Hippocampal formation (tissue), 2 donors: ENCODE measurements at places on chromosomes 4 and X.

- DNase-seq, result no peak
Measured at GRCh38 chrX:105653891-105654290, 168.4 kb upstream of the NRK start.

- no peak for DNase-seq
Measured at GRCh38 chr4:82797040-82797404, 1.6 kb downstream of the SCD5 start.

GRCh38 chr4:59936566-59936965 lies 1263.6 kb upstream of the ADGRL3 start:
- DNase-seq, result no peak

DNA sequence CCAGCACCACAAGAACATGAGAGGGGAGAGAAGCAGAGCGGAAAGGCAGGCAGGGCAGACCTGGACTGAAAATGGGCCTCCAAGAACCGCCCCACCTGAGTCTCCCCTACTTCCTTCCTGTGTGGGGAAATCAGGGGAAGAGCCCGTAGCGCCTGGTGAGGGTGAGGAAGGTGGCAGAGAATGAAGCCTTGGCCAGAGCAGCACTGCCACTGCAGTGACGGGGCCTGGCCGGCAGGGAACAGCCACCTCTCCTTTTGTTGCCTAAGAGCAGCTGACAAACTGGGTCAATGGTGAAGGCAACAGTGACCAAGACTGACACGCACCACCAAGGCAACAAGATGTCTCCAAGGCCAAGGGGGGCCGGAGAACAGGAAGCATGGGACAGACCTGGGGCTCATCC lies 58.4 kb upstream of the CBR4 start:
- DNase-seq, result no peak

DNA sequence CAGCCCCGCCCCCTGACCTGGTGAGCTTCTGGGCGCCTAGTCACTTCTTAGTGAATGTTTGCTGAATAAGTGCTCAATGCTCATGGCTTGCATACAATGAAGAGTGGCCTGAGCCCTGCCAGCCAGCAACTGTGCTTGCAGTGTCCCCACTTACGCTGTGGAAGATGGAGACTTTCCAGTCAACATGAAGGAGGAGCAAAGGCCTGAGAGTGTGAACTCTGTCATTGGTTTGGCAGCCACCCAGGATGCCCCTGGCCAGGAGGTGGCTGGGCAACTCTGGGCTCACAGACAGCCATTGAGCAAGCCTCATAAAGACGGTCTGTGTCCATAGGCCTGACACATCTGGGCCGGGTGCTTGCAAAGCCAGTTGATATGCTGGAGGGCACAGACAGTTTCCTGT lies 72.1 kb upstream of the MAMLD1 start:
- peak; percentile 81 for DNase-seq

GRCh38 chr4:7397206-7398103 lies 37.3 kb downstream of the PSAPL1 start:
- DNase-seq, result no peak

DNA sequence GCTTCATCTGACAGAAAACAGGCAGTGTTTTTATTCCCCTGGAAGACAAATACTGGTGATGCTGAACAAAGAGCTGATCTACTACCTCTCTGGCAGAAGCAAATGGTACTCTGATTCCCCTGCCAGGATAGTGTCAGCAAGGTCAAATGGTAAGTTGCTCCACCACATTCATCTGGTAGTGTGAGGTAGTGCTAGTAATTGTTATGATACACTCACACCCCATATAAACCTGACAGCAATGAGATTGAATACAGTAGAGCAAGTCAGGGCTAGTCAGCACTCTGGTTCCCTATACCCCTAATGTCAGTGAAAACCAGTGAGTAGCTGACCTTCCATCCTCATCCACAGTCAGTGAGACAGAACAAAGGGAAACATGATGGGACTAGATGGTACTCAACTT lies 3.4 kb upstream of the SPIN4 start:
- no peak for DNase-seq

DNA sequence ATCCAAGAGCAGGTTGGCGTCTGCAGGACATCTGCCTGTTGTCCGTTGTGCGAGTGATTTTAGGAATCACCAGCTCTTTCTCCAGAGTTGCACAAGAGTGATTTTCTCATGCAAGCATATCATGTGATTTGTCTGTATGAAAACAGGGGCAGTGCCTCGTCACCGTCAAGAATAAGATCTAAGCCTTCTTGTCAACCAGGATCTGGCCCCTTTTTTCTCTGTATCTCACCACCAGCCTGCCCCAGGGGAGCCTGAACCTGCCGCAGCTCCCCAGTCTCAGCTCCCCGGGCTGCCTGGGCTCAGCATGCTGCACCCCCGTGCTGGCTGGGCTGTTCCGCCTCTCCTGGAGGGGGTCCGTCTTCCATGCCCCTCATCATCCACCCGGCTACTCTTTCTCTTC lies 90.5 kb downstream of the STOX2 start:
- DNase-seq, result no peak

- no peak for DNase-seq
Measured at GRCh38 chr4:880684-881405, 51.3 kb downstream of the GAK start.

GRCh38 chr4:20203508-20203907 lies 48.2 kb upstream of the SLIT2 start:
- DNase-seq, result no peak

- DNase-seq, result no peak
Measured at GRCh38 chrX:10783451-10783995, 163.1 kb upstream of the MID1 start.

- DNase-seq, result no peak
Measured at GRCh38 chr4:170080496-170080895, 9.3 kb downstream of the AADAT start.

GRCh38 chr4:86664959-86665358 lies 70.8 kb downstream of the PTPN13 start:
- no peak for DNase-seq

DNA sequence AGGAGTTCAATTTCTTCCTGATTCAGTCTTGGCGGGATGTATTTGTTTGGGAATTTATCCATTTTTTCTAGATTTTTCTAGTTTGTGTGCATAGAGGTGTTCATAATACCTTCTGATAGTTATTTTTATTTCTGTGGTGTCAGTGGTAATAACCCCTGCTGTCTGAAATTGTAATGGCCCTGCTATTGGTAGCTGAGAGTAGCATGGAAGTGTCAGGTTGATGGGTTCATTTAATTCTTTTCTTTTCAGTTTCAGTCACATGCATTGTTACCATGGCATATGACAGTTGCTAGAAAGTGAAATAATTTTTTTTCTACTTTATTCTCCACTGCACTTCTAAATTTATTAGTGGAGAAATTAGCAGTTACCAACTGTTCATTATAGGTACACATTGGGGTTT lies 20.7 kb downstream of the AR start:
- DNase-seq, result no peak

GRCh38 chrX:48989483-48989882 lies 12.6 kb downstream of the GRIPAP1 start:
- DNase-seq, result no peak

DNA sequence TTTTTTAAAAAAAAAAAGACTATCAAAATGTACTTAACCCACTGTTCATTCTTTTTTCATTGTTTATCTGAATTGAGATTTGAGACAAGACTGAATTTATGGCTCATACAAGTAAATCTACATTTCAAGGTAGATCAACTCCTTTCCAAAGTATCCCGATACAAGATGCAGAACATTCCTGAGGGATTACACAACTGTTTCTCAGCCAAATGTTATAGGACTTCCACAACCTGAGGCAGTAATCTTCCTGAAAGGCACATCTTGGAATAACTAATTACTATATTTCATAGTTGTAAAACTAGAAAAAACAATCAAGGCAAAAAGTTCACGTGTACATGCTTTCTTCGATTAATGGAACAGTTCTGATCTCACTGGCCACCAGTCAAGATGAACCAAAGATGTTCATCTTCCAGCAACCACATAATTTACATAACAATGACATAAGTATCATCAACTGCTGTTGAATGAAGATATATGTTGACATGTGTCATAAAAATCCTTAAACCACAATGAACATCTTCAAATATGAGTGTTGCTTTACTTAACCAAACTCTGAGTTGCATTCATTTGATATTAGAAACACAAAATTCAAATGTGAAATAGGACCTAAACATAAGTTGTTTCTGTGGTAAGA lies 225.2 kb upstream of the DKK2 start:
- DNase-seq, result no peak

DNA sequence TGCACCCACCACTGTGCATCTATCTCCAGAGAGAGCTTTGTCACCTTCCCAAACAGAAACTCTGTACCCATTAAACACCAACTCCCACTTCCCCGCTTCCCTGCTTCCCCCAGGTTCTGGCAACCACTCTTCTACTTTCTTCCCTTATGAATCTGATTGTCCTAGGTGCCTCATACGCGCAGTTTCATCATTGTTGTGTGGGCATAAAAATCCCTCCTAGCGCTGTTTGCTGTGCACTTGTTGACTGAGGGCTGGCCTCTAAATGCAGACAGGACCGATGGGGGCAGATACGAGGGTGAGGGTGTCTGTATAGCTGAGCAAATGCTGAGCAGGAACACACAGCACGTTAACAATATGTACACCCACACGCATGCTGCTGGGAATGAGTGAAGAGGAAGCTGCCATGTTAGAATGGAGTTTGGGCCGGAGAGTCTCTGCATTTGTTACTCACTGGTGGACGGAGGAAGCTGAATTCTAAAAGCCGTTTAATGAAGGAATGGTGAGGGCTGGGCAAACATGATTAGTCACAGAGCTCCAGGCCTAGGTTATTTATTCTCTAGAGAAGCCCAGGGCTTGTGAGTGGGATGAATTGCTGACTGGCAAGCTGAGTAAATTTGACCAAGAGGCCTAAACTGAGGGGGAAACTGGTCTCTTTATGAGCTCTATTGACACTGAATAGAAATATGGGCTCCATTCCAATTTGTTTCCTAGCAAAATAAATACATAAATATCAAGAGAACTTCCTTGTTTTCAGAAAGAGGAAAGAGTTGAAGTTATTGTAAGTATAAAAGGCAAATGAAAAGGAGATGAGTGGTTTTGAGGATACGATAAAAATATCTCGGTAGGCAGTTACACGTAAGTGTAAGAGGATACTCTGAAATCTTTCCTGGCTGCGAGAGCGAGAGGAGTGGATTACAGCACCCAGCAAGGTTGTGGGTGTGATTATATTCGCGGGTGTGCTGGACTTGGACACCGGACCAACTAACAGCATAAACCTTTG lies 95.9 kb upstream of the RPS6KA3 start:
- DNase-seq, result no peak

- DNase-seq, result no peak
Measured at GRCh38 chrX:40576291-40576690, 4.5 kb upstream of the ATP6AP2 start.

- DNase-seq, result no peak
Measured at GRCh38 chrX:119071381-119071780, 1.4 kb upstream of the CT47C1 start.

DNA sequence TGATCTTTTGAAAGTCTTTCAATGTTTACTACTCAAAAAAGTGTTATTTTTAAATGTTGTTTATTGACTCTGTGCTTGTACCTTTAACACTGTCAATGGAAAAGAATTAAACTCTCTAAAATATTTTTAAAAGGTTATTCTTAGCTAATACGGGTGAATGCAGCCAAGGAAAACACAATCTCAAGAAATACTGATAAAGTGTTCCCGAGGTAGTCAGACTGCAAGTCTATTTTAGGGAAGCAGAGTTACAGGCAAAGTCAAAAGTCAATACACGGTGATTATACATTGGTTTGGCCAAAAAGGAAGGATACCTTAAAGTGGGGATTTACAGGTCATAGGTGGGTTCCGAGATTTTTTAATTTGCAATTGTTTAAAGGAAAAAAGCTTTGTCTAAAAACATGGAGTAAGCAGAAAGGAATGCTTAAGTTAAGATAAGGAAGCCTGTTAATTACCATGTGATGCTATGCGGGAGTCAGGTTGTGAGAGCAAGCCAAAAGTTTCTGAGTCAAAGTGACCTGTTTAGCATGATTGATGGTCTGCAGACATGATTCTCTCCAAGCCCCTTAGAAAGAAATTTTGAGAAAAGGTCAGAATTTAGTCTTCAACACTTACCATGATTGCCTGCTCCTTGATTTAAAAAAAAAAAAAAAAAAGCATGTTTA lies 288.4 kb downstream of the KLHL4 start:
- no peak for DNase-seq

- no peak for DNase-seq
Measured at GRCh38 chr4:160283081-160283480, 1180.2 kb downstream of the RAPGEF2 start.

DNA sequence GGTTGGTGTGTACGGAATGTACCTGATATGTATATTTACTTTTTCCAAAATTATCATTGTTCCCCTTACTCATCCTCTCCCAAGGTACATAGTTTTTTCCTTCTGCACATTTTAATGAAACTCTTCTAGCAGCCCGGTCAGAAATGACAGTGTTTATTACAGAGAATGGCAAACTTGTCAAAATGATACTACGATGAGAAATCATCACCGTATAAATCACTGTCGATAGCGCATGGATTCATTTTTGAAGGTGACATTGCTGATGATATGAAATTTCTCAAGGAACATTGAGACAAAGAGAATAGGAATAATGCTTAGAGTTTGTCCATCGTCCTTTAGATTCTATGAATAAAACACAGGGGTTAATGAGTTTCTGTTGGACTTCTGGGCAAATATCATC lies 30.6 kb downstream of the FAM114A1 start:
- DNase-seq, result no peak

DNA sequence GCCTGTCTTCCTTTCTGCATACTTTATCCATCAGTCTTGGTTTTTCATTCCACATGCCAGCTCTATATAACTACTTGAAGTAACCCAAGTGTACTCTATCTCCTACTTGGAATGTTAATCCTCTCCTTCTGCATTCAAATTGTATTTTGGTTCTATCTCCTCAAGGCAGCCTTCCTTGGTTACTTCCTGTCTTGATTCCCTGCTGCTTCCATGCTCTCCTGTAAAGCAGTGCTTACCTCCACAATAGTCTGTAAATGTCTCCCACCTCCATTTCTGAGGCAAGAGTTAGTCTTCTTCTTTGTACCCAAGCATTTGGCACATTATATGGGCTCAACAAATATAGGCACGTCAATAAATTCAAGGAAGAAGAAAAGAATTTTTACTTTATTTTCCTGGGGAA lies 298.4 kb downstream of the ARHGAP24 start:
- no peak for DNase-seq

DNA sequence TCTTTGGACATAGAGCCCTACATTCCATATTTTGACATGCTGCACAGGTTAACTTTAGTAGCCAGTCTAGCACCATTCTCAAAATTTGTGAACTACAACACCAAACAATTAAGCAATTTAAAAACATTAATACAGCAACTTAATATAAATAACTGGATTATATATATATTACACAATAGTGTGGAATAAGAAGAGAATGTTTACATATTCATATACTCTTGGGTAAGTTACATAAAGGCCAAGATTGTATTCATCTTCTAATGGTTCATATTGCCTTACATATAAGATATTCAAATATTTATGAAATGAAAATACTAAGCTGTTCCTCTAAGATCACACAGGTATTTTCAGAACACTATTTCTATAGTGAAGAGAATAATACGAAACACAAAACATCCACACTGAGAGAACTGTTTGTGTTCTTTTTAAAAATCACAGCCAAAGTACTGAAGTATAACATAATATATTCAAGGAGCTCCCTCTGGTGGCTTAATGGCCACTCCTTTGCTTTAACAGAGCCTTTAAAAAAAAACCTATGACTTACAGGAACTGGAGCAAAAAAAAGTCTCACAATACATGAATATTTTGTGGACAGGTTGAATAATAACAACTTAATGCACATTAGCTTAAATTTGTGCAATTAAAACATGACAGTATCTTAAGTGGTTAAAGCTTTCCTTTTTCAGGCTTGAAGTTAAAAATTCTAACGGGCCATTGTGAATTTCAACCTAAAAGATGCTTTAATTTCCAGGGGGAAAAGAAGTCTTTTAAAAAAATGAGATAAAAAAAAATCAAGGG lies 46.2 kb downstream of the NEK1 start:
- no peak for DNase-seq

GRCh38 chr4:133711817-133712216 lies 489.8 kb downstream of the PABPC4L start:
- no peak for DNase-seq
